Renal pelvis (tissue), 12 donors: ENCODE measurements at places on chromosomes 6 and 20. TPM values are rescaled to one million over a fixed set of nuclear protein-coding genes. Genes with fewer than 3 reads are reported as not detected.

Gene ADISSP
- 27.5 TPM for polyA plus RNA-seq

GRCh38 chr6:166784691-166785090, 157.6 kb upstream of the RPS6KA2 start:
- no peak for DNase-seq

GRCh38 chr6:67952948-67953347, 682.1 kb upstream of the ADGRB3 start:
- no peak for DNase-seq

DNA sequence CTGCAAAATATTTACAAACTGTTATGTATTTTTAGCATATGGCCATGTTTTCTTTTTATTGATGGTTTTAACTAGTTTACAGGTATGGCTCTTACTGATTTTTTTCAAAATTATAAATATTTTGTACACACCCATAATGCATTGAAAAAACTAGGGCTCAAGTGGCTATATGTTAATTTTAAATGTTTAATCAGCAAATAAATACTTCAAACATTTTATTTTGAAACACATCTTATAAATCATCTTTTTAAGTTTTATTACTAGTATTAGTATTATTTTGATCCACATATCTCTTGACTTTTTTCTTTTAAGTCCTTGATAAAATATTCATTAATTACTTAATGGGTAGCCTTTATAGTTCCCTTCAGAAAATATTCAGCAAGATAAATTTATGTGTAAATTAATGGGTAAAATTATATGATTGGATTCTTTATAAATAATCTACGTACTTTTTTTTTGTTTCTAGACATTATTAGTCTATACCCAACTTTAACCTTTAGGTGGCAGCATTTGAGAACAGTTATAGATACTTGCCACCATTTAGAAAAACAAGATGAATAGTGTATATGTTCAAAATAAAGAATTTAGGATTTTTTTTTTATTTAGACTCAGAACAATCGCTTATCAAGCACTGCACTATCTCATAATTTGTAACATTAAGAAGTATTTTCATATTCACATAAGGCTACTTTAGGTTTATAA, 241.9 kb downstream of the ADGRB3 start:
- DNase-seq: no peak

DNA sequence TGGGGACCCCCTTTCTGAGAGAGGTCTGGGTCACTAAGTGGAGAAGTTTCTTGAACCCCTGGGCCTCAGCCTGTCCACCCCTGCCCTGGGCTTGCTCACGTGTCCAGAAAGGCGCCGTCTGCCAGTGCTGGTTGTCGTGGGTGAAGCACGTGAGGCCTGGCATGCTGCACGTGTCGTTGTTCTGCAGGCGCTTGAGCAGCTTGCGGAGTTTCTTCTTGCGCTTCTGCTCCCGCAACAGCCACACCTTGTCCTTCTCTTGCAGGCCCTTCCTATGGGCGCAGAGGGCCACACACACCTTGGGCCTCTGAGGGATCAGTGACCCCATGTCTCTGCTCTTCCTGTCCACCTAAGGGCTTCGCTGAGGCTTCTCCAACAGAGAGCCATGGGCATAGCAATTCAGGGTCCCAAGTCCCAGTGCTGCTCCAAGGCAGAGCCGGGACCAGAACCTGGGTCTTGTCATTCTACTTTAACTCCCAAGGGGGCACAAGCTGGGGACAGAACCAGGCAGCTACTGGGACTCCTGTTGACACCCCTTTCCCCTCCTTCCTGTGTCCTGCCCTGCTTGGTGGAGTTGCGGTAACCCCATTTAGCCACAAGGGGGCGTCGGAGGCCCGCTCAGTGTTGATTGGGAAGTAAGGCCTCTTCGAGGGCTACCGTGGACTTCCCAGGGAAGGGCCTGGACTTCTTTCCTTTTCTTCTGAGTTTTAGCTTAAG, 121.8 kb downstream of the SULF2 start:
- DNase-seq: peak; percentile 79

- DNase-seq: peak; percentile 44
These were observed 172.9 kb downstream of the ADGRG6 start for GRCh38 chr6:142474531-142475289.

DNA sequence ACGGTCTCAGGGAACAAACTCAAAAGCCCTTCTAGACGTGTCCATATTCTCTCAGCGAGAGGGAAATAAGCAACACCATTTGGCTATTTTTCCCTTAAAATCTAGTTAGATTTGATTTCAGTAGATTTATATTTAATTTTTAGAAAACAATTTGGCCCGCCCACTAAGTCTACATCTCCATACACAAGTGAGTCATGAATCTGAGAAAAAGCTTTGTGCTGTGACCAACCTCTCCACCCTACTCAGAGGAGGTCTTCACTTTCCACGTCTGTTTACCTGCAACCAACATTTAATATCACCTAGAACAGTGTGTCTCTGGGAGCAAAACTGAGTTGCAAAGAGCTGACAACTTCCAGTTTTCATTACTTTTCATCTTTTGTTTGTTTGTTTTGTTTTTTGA, 48.6 kb downstream of the HAO1 start:
- no peak for DNase-seq

- DNase-seq: no peak
These were observed 225.3 kb upstream of the CDH4 start for GRCh38 chr20:61026731-61027130.

GRCh38 chr20:1434571-1435336, 31.9 kb downstream of the NSFL1C start:
- DNase-seq: no peak

- DNase-seq: no peak
These were observed 52.7 kb downstream of the CPXM1 start for GRCh38 chr20:2747676-2748235.

DNA sequence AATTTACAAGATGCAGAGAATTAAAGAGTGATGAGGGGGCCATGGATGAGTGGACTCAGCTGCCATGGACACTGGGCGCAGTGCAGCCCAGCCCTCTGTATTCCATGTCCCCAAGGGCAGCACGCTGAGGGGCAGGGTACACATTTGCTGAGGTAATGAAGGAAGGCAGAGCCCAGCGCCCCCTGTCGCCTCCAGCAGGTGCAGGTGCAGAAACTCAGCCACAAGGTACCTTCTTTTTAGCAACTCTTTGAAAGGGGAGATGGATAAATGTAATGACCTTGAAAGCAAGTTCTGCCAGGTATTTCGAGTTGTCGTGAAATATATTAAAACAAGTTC, 7.1 kb downstream of the CD93 start:
- no peak for DNase-seq

DNA sequence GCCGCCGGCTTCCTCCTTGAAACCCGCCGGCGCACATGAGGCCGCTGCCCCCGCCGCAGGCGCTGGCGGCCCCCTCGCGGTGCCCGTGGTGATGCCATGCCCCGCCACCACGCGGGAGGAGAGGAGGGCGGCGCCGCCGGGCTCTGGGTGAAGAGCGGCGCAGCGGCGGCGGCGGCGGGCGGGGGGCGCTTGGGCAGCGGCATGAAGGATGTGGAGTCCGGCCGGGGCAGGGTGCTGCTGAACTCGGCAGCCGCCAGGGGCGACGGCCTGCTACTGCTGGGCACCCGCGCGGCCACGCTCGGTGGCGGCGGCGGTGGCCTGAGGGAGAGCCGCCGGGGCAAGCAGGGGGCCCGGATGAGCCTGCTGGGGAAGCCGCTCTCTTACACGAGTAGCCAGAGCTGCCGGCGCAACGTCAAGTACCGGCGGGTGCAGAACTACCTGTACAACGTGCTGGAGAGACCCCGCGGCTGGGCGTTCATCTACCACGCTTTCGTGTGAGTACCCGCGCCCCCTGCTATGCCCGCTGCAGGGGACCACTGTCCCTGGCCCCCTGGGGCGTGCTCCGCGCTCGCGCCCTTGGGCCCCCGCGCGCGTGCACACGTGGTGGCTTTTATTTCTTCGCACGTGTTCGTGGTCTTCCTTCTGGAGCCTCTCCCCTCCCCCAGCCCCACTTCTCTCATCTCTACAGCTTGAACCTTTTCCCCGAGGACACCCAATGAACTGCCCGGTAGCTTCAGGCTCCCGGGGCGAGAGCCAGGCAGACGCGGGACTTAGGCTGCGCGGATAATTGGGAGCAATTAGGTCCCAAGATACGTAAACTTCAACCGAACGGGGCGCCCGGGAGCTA, 453 bp downstream of the KCNQ5 start:
- peak; percentile 40 for DNase-seq

DNA sequence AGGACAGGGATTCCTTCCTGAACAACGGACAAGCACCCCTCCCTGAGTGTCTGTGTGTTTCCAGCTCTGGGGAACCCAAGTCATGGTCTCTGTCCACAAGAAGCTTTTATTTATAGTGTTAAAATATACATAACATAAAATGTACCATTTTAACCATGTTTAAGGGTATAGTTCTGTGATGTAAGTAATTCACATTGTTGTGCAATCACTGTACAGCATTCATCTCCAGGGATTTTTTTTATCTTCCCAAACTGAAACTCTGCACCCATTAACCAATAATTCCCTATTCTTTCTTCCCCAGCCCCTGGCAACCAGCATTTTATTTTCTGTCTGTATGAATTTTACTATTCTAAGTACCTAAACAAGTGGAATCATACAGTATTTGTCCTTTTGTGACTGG, 84.2 kb downstream of the FOXF2 start:
- DNase-seq: no peak

DNA sequence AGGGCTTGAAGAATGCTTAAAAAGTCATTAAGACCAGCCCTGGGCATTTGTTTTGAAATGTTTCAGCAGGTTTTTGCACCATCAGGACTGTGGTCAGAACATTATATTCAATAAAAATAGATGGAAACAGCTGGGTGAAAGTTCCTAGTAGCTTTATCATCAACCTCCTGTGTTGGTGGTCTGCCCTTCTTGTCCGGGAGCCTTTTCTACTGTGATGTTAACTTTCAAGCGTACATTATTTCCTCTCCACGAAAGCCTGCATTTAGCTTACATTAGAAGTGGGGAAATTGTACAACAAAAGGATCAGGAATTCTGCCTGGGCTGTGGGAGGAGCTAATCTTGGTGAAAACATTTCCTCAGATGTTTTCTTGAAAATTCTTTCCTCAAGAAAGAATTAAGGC, 71.1 kb downstream of the LAMA4 start:
- no peak for DNase-seq

GRCh38 chr6:117615750-117616390, 13.6 kb upstream of the GOPC start:
- DNase-seq: no peak

DNA sequence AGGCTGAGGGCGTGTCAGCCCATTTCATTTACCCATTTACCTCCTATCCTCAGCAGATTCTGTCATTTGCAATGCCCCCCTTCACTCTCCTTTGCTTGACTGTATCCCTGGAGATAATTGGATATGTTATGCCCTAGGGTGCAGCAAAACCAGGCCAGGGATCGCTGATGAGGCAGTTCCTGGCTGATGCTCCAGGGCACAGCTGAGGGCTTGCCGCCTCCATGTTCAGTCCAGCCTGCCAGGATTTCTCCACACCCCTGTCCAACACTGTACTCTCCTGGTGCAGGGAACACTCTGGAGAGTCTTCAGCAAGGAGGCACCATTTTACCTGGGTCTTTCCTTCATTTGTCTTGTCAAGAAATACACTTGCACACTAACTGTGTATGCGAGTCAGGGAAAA, 532.1 kb upstream of the CHD6 start:
- DNase-seq: no peak

Gene CRYBG1
- 24.0 TPM for polyA plus RNA-seq

- DNase-seq: peak; percentile 65
These were observed 175.7 kb downstream of the ALDH8A1 start for GRCh38 chr6:134774201-134774638.

DNA sequence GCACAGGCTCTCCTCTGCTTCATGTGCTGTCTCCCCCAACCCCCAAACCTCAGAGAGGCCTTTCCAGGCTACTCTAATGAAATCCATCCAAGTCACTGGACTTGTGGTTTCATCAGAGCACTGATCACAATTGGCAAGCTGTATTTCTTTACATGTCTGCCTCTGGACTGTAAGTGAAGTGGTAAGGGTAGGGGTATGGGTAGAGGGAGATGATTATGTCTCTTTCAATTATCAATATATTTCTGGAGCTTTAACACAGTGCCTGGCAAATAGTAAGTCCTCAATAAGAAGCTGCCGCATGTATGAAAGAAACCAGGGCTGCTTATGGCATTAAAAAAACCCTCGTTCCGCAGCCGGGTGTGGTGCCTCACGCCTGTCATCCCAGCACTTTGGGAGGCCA, 5.4 kb downstream of the TRERF1 start:
- no peak for DNase-seq

Gene ANKRD6
- polyA plus RNA-seq: 38.0 TPM

GRCh38 chr20:40278673-40279072, 410.4 kb downstream of the MAFB start:
- DNase-seq: no peak

- DNase-seq: no peak
These were observed 107.3 kb downstream of the UST start for GRCh38 chr6:148854096-148854495.

Gene SS18L1
- 26.6 TPM for polyA plus RNA-seq
